Fibroblast of skin of left quadriceps (primary cell): ENCODE measurements at places on chromosomes 16 and 17.

GRCh38 chr17:79104898-79105600 is 30.4 kb downstream of the ENGASE start:
- no peak for DNase-seq

GRCh38 chr17:74130276-74130675 is 73.2 kb upstream of the RPL38 start:
- no peak for DNase-seq

- DNase-seq: peak; percentile 88
These were observed at the start of gene THUMPD1 for GRCh38 chr16:20741554-20742285. TSS of gene THUMPD1 (minus strand) at chr16:20741818. CDS start at chr16:20741739, 79 bp downstream.

DNA sequence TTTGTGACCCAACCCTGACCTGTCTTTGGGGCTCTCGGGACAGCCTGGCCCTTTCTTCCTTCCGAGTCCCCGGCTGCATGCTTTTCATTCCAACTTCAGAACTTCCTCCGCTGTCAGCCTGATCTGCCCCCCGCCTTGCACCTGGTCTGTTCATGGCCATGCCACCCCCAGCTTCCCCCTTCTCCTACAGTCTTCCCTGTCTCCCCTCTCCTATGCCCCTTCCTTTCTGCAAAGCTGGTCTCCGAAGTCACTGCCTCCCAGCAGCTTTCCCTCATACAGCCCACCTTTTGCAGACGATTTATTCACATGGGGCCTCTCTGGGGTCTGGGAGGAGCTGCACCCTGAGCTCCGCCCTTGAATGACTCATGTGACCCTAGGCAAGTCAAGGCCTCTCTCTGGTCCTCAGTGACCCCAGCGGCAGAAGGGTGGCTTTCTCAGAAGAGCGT is 47.1 kb upstream of the SDK2 start:
- DNase-seq: no peak

GRCh38 chr17:76537578-76538280 is at the start of gene CYGB:
TSS of gene CYGB (minus strand) at chr17:76537709. CDS start at chr17:76537542, 167 bp downstream.
- no peak for DNase-seq

DNA sequence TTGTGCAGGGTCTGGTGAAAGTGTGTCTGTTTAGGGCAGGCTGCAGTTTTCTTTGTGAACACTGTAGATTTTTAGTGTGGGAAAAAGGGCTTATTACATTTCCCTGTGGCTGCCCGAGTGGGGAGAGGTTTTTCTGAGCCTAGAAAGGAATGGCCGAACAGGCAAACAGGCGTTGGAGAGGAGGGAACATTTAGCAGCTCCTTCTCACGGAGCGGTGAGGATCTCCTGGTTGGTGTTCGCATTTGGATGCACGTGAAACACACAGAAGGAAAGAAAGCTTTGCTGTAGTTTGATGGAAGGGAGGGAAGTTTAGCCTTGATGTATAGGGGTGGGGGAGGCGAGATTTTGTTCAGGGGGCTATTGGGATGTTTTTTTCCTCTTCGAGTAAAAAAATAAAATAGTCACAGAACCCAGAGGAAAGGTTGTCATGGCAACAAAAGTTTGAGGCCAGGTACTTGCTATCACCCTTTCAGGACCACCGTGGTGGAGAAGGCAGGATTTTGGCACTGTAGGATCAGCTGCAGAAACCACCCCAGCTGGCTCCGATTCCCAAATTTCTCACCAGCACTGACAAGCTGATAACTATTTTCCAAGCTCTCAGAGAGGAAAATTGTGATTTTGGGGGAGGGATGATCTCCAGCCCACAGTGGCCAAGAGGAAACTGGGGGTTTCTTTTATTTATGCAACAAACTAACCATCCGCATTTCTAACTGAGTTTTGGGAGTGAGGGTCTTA is 3.5 kb downstream of the GSG1L start:
- no peak for DNase-seq

GRCh38 chr17:68740555-68741447 is 139.6 kb upstream of the FAM20A start:
- no peak for DNase-seq

DNA sequence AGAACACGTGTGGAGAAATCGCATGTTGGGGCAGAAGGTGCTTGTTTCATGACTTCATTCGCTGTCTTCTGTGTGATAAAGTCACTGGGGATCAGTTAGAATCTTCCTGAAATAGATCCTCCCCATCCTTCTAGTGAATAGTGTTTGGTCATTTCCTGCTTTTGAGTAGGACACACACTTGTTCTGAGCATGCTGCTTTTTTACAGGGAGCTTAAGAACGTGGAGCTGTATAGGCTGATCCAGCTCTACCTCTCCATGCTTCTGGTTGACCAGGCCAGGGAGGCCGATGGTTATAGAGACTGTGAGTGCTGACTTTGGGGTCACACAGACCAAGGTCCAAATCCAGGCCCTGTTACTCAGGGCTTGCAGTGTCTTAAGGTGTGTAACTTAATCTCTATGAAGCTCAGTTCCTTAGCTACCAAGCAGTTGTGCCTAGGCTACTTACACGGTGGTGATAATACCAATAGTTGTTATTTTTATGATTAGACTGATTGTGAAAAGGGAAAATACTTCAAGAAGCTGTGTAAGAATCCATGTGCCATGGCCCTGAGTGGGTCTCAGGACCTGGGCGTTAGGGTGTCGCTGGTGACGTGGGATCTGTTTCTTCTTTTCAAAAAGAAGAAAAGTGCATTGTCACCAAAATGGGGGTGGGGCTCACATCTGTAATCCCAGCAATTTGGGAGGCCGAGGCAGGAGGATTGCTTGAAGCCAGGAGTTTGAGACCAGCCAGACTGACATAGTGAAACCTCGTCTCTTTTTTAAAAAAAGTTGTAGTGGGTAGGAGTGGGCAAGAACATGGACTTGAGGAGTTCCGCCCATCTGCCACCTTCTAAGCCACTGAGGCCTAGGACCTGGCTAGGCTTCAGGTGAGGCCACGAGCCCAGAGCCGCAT is 64.1 kb upstream of the LGALS9 start:
- DNase-seq: no peak

- DNase-seq: no peak
These were observed 29.4 kb downstream of the TBCD start for GRCh38 chr17:82780971-82781893.

- no peak for DNase-seq
These were observed 54.9 kb upstream of the DLX4 start for GRCh38 chr17:49914096-49914490.

GRCh38 chr17:76581515-76581914 is 4.1 kb downstream of the ST6GALNAC2 start:
- no peak for DNase-seq

GRCh38 chr17:43314611-43315011 is 80.8 kb upstream of the RNU2-1 start:
- no peak for DNase-seq

GRCh38 chr16:10103118-10103517 is 79.1 kb downstream of the GRIN2A start:
- DNase-seq: peak; percentile 70

DNA sequence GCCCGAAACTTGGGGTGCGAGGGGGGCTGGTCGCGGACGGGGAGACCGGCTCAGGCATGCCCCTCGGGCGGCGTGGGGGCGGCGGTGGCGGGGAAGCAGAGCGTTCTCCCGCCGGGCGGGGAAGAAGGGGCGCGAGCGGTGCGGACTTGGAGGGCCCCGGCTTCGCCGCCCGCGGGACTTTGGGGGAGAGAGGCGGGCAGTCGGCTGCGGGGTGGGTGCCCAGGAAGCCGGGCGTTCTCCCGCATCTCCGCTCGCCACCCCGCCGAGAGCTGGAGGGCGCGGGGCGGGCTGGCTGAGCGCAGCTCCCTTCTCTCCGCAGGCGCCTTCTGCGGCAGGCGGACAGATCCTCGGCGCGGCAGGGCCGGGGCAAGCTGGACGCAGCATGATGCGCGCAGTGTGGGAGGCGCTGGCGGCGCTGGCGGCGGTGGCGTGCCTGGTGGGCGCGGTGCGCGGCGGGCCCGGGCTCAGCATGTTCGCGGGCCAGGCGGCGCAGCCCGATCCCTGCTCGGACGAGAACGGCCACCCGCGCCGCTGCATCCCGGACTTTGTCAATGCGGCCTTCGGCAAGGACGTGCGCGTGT is 772 bp downstream of the NTN1 start:
- DNase-seq: no peak

- no peak for DNase-seq
These were observed 193.8 kb downstream of the SLC39A11 start for GRCh38 chr17:72898725-72899124.

DNA sequence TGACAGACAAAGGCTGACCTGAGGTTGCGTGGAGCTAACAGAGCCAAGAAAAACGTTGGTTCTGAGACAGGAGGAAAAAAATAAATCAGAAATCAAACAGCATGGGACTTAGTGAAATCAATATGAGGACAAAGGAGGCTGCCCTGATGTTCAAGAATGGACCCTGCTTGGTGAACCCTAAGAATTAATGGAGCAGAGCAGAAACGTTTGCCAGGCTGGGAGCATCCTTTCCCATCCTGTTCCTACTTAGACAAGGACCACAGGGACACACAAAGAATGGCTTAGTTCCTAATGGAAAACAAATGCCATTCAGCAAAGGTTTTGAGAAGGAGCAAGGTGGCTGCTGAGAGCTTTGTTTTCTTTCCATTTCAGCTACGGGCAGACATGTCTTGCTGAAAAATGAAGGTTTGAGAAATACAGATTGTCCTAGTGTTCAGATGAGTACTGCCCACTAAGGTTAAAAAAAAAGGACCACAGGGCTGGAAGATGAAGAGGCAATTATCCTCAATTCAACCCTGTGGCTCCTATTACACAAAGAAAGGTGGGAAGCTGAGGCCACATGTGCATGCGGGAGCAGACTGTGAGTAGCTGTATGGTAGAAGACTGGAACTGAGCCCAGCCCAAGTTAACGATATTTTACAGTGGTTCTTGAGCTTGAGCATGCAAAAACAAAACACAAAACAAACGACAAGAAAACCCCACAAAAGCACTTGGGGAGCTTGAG is 230.1 kb downstream of the SLC39A11 start:
- DNase-seq: no peak

DNA sequence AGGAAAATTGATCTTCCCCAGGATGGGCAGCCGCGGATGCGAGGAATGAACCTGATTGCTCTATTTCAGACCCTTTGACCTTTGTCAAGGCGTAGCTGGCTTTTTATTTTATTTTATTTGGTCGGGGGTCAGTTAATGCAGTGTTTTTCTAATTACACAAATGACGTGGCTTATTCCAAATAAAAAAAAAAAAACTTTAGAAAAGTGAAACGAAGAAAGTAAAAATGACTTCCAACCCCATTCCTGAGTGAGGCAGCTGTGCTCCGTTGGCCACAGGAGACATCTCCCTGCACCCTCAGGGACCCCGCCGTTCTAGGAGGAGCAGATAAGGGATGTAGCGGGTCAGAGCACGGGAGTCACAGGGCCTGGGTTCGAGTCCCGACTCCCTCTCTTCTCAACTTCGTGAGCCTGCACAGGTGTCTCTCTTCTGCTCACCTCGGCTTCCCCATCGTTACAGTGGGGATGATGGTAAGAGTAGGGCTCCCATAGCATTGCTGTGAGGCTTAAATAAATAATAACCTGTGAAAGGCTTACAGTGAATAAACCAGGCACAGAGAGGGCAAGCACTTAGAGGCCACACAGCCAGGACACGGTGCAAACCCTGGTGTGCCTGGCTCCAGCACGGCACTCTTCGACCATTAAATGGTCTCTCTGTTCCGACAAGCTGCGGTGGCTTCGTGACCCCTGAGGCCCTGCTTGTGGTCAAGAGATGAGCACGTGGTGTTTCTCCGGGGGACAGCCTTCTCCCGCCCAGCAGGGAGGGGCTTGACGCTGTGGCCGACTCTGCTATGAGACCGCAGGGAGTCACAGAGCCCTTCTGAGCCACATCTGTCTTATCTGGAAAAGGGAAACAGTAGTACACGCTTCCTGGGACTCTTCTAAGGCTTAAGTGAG is 10.2 kb downstream of the FOXF1 start:
- no peak for DNase-seq

DNA sequence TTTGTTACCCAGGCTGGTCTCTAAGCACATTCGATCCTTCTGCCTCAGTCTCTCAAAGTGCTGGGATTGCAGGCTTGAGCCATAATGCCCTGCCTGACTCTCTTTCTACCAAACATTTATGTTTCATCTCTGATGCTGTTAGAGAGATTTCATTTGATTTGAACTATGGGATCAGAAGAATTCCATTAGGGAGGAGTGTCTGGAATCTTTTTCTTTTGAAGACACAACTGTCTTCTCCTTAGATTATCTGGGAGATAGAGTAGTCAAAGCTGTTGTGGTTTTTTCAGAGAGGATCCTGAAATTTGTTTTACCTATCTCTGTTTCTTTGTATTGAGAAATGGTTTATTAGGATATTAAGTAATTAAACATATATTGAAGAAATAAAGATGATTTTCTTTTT is 29.4 kb downstream of the WIPF2 start:
- DNase-seq: no peak

DNA sequence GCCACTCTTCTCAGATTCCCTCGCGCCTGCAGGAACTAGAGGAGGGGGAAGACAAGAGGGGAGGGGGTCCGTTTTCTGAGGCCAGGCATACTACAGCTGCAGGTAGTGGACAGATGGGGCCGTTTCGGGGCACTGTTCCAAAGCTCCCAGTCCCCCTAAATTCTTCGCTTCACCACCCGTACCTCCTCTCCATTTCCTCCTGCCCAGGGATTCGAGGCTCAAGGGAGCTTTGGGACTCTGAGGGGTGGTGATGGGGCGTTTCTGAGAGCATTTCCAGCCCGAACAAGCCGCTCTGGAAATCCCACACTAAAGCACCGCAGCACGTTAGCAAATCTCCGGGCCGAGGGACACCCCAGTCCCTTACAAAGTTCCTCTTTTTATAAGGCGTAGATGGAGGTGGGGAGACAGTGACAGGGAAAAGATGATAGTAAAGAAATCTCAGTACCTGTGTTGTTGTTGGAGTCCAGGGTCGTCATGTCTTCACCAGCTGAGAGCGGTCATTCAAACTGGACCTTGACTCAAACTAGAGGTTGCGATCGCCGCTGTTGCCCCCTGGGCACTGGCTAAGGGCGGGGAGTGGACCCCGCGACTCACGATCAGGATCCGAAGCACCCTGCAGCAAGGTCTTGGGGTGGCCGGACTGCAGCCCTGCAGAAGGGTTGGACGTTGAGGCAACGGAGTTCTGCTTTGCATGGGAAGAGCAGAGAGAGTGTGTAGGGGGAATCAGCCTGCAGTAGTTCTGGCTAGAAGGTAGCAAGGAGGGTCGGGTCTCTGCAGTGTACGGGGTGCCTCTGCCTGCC is 570 bp downstream of the NR1D1 start:
- no peak for DNase-seq

- peak; percentile 19 for DNase-seq
These were observed 62.2 kb downstream of the DHRS7C start for GRCh38 chr17:9729034-9729650.

DNA sequence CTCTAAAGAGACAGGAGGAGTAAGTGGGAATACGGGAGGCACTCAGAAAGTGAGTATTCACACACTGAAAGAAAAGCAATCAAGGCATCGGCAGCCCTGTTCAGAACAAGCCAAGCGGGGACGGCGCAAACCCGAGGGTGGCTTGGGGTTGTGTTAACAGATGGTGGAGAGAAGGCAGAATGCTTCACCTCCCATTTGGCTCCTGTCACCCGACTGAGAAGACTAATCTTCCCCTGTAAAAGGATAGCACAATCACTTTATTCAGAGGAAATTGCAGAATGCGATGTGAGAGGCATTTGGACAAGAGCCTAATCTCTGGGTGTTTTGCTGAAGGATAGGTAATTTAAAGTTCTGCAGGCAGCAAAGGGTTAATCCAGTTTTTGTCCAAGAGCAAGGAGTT is 119.3 kb upstream of the WSCD1 start:
- DNase-seq: no peak
